ENCODE measurements at places on chromosomes 12 and 14.

DNA sequence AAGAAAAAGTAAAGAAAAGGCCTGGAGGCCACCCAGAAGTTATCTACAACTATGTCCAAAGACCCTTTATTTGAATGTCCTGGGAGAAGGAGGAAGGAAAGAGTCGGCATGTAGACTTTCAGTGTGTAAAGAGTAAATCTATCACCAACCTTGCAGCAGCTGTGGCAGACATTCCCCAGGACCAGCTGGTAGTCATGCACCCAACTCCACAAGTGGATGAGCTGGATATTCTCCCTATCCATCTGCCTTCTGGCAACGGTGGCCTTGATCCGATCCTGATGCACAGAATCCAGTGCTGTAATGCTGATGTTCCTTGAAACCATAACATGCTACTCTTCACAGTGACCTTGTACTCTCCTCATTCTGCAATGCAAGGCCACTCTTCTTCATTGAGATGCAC is 27.3 kb downstream of the KRT76 start:
- no peaks in the 10 kb centered on the region for H3K4me1 ChIP-seq
- H3K4me3 ChIP-seq = no peak overlapping the region
- H3K27ac ChIP-seq = no peak overlapping the region
- no peaks in the 10 kb centered on the region for H3K36me3 ChIP-seq

DNA sequence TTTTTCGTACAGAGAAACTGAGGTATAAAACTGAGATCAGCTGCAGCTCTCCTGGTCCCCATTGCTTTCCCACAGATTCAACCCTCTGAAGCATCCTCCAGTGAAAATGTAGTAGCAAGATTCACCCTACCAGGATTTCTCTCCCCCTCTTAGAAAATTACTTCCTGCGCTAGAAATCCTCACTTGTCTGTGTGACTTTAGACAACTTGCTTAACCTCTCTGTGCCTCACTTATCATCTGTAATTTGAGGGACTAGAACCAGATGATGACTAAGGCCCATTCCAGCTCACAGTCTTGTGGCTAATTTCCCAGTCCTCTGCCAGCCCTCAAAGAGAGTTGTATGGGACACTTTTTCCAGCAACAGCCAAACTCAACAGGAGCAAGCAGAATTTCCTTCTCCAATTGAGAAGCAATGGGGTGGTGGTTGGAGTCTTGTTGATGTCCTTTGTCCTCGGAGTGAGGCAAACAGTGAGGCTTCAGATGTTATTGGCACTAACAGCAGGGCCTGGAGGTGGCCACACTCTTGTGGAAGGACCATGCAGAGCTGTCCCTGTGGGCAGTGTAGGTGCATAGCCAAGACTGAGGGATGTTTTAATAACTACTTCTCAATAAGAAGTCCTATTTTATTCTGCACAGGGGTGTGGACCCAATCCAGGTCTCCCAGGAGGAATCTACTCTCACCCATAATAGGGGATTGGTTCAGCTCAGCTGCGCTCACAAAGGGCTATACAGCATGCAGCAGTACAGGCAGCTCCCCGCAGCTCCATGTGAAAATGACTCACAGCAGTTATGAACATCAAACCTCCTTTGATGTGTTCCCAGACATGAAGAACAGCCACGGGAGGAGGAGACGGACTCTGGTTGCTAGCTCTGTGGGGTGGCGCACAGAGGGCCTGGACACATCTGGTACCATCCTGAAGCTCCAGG is 200.1 kb downstream of the DAD1 start:
- no peak for DNase-seq
- no peaks in the 10 kb centered on the region for H3K27me3 ChIP-seq
- H3K36me3 ChIP-seq = no peaks in the 10 kb centered on the region
- peak overlapping the region; percentile 57 for H3K27ac ChIP-seq
- H3K4me3 ChIP-seq = no peak overlapping the region

- no peak for DNase-seq
- H3K36me3 ChIP-seq = no peaks in the 10 kb centered on the region
- H3K4me3 ChIP-seq = no peak overlapping the region
- H3K27ac ChIP-seq = no peak overlapping the region
- H3K27me3 ChIP-seq = no peaks in the 10 kb centered on the region
Observed at GRCh38 chr12:20885552-20885951, 75.0 kb downstream of the SLCO1B3 start.

- H3K27me3 ChIP-seq = no peaks in the 10 kb centered on the region
- DNase-seq = peak; percentile 89
- H3K4me1 ChIP-seq = peaks cover 92% of the 10 kb centered on the region
- H3K27ac ChIP-seq = peak overlapping the region; percentile 100
Observed at GRCh38 chr12:92445253-92446082, 257.3 kb upstream of the PLEKHG7 start.

DNA sequence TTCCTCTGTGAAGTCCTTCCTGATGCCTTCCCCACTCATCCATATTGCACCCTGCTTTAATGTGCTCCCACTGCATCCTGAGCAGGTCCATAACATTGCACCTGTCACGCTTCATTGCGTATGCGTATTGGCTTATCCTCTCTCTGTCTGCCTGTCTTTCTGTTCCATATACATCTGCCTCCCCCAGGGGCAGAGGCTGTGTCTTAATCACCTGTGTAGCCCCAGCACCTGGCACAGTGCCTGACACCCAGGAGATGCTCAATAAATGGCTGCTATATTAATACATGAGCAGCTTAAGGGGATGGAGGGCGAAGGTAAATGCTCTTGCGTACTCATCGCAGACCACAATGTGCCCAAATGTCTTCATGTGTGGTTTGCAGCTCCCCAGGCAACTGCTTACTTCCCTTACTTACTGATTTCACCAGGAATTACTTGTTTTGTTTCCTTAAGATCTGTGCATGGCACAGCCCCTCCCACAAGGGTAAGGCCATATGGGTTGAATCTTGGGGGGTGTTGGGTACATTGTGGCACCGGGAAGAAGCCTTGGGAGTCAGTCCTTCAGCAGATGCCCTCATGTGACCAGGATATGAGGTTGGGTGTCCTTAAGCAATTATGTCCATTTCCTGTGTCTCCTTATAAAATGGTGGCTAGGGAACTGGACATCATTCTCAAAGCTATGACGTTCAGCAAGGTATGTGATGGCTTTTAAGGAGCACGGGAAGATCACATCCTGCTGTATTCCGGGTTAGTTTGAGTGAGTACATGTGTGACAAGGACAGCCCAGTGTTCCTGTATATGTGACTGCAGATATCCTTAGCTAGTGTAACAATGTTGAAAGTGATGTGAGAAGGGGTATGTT is 848 bp upstream of the CPNE6 start:
- peaks cover 11% of the 10 kb centered on the region for H3K27me3 ChIP-seq
- no peaks in the 10 kb centered on the region for H3K36me3 ChIP-seq
- H3K4me1 ChIP-seq = peaks cover 12% of the 10 kb centered on the region

- H3K4me1 ChIP-seq = no peaks in the 10 kb centered on the region
- peaks cover 4% of the 10 kb centered on the region for H3K27me3 ChIP-seq
- H3K27ac ChIP-seq = no peak overlapping the region
- no peak for DNase-seq
Observed at GRCh38 chr12:75684678-75685616, 173.5 kb upstream of the KRR1 start.

- H3K27me3 ChIP-seq = no peaks in the 10 kb centered on the region
- no peak for DNase-seq
- H3K4me3 ChIP-seq = peak overlapping the region; percentile 6
- peaks cover 99% of the 10 kb centered on the region for H3K4me1 ChIP-seq
- peaks cover 3% of the 10 kb centered on the region for H3K36me3 ChIP-seq
- H3K27ac ChIP-seq = peak overlapping the region; percentile 99
Observed at GRCh38 chr12:49664591-49665239, 41.4 kb downstream of the PRPF40B start.

- H3K27me3 ChIP-seq = no peaks in the 10 kb centered on the region
- H3K4me3 ChIP-seq = no peak overlapping the region
- peaks cover 6% of the 10 kb centered on the region for H3K36me3 ChIP-seq
- no peak overlapping the region for H3K27ac ChIP-seq
Observed at GRCh38 chr12:64180951-64181350, 41.1 kb downstream of the KICS2 start.

DNA sequence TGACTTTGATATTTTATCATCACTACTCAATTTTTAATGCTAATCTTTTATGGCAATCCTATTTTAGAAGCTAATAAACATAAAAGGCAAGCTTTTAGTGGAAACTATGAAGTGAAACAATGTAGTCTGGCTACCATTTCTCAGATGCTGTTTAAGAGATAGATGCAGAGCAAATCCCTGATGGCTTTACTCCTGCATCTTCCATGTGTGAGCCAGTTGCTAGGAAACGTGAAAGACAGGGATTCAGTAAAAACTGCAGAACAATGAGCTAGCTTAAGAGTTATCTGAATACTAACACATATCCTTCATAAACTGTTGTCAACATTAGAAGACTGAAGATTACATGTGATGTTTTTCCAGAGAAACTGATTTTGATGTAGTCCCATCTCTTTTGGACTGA is 112.6 kb downstream of the SLC2A13 start:
- DNase-seq = no peak
- no peak overlapping the region for H3K4me3 ChIP-seq
- H3K27me3 ChIP-seq = no peaks in the 10 kb centered on the region
- peaks cover 9% of the 10 kb centered on the region for H3K4me1 ChIP-seq
- H3K27ac ChIP-seq = no peak overlapping the region

- DNase-seq = no peak
- H3K4me1 ChIP-seq = no peaks in the 10 kb centered on the region
- H3K27me3 ChIP-seq = no peaks in the 10 kb centered on the region
- H3K36me3 ChIP-seq = no peaks in the 10 kb centered on the region
- H3K4me3 ChIP-seq = no peak overlapping the region
Observed at GRCh38 chr14:80358112-80358511, 146.8 kb upstream of the DIO2 start.

GRCh38 chr12:40262657-40263056 is 37.9 kb downstream of the LRRK2 start:
- H3K27ac ChIP-seq = no peak overlapping the region
- DNase-seq = no peak
- H3K27me3 ChIP-seq = no peaks in the 10 kb centered on the region
- peaks cover 20% of the 10 kb centered on the region for H3K4me1 ChIP-seq
